ENCODE measurements at places on chromosomes 3 and 15.

GRCh38 chr3:196232154-196232881 lies 16.0 kb downstream of the SLC51A start:
- DNase-seq = no peak

DNA sequence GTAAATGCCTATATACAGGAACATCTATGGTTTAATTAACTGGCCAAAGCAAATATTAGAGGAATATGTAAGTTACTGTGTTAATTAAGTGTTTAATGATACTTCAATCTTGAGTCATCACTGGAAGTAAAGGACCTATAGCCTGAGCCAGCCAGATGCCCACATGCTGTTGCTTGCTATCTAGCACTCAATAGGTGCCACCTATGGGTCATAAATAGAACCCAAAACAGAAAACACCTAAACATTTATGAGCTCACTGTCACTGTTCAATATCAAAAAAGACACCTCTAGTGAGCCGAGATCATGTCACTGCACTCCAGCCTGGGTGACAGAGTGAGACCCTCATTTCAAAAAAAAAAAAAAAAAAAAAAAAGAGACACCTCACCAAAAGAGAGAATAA lies 48.4 kb upstream of the IP6K2 start:
- DNase-seq = no peak

- DNase-seq = no peak
These were observed 601.2 kb downstream of the FOXP1 start for GRCh38 chr3:70982284-70982683.

GRCh38 chr15:52207191-52207590 lies 16.0 kb upstream of the GNB5 start:
- no peak for DNase-seq

DNA sequence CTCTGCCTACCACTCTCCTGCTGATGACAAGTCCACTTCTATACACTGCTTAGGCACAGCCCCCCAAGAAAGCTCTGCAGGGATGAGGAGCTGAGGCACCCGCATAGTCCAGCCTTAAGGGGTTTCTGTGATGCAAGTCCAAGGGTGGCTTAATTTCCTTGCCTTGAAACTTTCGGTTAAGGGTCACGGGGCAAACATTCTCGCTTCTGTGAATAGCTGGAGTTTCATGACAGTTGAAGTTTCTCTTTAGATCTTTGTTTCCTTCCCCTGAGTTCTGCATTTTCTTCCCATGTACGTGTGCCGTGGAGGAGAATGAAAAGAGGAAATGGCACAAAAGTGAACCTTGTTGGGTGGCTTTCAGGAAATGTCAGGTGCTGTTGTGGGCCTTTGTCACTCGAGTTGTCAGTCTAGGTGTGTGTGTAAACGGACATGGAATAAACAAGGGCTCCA lies 7.0 kb downstream of the GPR160 start:
- DNase-seq = no peak

- no peak for DNase-seq
These were observed 583 bp upstream of the RBSN start for GRCh38 chr3:15099364-15100098.

DNA sequence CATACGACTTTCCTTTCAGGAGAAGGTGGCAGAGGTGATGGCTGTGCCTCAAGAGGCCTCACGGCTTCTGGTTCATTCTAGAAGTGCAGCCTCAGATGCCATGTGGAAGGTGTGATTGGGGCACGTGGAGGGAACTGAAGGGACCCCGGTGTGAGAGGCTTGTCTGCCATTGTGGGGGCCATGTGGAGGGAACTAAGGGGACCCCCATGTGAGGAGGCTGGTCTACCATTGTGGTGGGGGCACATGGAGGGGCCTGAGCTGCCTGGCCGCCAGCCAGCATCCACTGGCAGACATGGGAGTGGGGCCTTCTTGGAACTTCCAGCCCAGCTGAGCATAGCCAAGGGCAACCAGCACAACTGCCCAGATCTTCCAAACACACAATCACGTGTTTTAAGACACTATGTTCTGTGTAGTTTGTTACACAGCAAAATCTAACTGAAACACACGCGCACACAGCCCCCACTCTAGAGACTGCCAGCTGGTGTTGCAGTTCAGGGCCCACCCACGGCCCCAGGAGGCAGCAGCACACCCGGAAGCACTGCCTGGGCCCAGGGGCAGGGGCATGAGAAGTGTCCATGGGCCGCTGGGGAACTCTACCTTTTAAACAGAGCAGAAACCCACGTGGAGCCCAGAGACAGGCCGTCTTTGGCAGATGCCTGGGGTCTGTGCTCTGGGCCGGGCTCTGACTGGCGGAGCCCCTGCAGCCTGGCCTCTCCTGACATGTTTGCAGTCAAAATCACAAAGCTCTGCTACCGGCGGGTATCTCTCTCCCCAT lies 66.8 kb downstream of the IQSEC1 start:
- no peak for DNase-seq

DNA sequence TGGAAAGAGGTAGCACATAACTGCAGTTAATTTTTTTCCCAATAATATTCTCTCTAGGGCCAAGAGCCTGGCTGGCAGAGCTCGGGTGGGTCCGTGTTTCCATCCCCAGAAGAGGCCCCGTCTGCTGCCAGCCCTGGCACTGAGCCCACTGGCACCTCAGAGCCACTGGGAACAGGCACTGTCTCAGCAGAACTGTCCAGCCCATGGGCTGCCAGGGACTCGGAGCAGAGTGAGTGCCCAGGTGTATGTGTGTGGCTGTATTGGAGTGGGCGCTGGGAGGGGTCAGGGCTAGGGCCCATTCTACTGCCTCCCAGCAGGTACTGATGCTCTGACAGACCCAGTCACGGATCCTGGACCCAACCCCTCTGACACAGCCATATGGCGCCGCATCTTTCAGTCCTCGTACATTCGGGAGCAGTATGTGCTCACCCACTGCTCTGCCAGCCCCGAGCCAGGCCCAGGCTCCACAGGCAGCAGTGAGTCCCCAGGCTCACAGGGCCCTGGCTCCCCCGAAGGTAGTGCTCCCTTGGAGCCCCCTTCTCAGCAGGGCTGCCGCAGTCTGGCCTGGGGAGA lies 8.9 kb downstream of the VWA5B2 start:
- no peak for DNase-seq

DNA sequence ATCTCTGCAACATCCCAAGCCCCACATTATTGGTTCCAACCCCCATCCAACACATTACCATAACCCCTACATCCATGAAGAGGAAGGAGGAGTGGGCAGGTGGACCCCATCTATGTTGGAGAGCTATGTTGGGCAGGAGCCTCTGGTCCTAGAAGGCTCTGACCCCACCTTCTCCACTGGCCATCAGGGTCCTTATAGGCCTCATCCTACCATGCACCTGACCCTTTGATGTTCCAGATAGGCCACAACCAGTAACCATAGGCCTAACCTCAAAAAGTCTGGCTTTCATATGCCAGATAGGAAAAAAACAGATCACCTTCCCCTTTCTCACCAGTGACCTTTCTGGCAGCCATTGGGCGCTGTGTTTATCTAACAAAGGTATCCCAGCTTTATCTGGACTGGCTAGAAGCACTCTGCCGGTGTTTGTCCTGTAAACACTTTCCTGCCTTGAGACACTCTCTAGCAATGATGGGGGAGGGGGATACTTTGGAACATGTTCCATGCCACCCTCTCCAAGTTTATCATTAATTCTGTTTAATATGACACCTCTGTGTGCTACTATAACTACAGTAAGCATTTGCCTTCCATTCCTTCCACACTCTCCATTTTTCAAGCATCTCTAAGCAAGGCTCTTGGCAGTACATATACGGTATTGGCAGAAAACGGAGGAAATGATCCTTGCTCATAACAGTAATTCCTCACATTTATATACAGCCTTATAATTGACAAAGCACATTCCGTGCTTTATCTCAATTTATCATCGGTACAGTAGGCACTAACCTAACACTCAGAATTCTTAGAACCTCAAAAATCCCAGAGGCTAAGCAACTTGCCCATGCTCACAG lies 377.1 kb downstream of the VPS13C start:
- no peak for DNase-seq

DNA sequence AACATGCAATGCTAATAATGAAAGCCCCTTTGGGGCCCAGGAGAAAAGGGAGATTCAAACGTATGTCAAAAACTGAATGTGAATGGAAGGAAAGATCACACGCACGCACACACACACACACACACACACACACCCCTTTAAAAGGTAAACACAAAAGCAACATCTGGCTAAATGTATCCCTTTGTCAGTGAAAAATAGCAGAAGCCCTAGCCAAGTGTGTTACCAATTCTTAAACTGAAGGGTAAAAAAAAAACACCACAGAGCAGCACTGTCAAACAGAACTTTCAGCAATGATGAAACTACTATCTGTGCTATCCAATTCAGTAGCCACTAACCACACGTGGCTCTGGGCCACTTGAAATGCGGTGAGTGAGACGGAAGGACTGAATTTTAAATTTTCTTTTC lies 4.9 kb downstream of the RFTN1 start:
- peak; percentile 54 for DNase-seq

DNA sequence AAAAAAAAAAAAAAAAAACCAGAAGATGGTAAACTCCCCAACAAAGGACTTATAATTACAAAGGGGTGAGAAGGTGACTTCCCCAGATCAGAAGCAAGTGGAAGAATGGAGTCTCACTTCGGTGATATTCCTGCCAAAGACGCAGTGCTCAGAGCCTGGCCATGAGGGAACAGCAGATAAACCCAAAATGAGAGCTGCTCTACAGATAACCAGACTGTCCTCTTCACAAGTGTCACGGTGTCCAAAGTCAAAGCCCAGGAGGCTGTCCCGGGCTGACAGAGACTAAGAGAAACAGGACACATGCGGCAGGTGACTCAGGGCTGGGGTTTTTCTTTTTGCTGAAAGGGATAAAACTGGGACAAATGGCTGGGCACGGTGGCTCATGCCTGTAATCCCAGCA lies 48.8 kb downstream of the HMCES start:
- DNase-seq = no peak

DNA sequence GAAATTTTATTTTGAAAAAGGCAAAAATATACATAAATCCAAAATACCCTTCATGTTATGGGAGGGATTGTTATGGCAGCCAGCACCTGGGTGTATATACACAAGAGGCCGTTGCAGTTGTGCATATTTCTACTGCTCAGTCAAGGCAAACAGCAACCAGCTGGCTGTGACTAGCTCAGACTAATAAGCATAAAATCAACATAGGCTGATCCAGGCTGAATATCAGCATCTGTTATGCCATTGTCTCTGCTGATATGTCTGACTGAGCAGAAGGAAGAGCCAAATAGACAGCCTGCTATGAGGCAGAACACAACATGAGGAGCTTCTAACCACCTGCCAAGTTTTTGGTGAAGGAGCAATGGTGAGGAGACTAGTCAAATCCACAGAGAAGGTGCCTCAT lies 457.5 kb upstream of the ALCAM start:
- DNase-seq = peak; percentile 76

GRCh38 chr3:124292329-124292728 lies 300.4 kb upstream of the ROPN1 start:
- DNase-seq = no peak

GRCh38 chr3:113055961-113056360 lies 65.2 kb downstream of the GTPBP8 start:
- DNase-seq = peak; percentile 41

Data from fibroblast of skin of abdomen (primary cell).